Activated T-helper 9 cell treated with anti-CD3 and anti-CD28 coated beads, Interleukin-2, amount 50 U/mL, for 16 hours (primary cell): ENCODE measurements at places on chromosomes 11 and 22.

GRCh38 chr11:27926981-27927481 is 180.9 kb downstream of the KIF18A start:
- no peak for DNase-seq

- no peak for DNase-seq
These were observed 92.9 kb downstream of the DYNC2H1 start for GRCh38 chr11:103202048-103202651.

DNA sequence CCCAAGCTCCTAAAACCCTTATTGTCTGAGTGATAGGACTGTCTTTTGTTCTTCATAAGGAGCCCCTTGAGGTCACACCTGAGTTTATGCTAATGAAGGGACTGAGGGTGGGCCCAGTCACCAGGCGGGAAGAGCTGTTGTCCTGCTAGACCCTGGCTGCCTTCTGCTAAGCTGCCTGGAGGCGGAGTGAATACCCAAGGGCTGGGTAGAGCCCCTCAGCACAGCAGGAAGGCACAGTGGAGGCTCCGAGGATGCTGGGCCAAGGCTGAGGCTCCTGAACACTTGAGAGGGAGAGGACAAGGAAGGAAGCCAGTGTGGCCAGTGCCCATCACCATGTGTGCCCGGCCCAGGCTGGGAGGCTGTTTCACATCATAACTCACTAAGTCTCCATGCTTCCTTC is 4.8 kb upstream of the PHF21B start:
- DNase-seq: no peak

- no peak for DNase-seq
These were observed 37.7 kb upstream of the DMC1 start for GRCh38 chr22:38607680-38608079.

- DNase-seq: no peak
These were observed 612 bp downstream of the GTSE1 start for GRCh38 chr22:46297151-46297812.

- no peak for DNase-seq
These were observed 20.1 kb upstream of the PAMR1 start for GRCh38 chr11:35545391-35546003.

- DNase-seq: no peak
These were observed 16.5 kb upstream of the DGKZ start for GRCh38 chr11:46330563-46331281.

GRCh38 chr22:49785841-49786471 is 41.7 kb downstream of the BRD1 start:
- no peak for DNase-seq

- no peak for DNase-seq
These were observed 26.3 kb downstream of the MEI1 start for GRCh38 chr22:41725510-41726110.

DNA sequence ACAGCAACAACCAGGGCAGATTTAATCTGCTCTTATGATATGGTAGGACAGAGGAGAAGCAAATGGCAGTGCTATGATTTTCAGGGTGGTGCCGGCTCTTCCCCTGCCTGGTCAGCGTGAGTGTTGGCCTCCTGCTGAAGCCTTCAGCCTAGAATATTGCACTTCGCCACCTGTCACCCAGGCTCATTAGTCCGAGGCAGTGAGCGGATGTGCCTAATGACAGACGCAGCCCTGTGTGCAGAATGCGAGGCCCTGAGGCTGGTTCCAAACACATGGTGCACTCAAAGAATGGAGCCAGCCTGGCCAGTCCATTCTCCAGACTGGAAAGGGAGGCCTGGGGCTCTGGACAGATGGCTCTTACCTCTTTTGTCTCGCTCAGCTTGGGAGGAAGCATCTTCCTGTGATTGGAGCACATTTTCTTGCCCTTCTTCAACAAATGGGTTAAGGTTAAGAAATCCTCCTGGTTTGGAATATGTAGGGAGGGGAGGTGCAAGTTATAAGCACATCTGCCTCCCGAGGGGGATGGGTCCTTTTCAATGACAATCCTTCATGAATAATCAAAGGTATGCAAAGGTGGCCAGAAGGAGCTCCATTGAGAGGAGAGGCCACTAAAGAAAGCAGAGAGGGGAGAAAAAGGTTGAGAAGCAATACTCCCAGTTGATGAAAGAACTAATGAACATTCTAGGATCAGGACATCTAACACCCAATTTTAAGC is 39.7 kb upstream of the GALNT18 start:
- DNase-seq: no peak

- no peak for DNase-seq
These were observed 60.2 kb downstream of the PDHX start for GRCh38 chr11:34976496-34977088.
